Activated CD4-positive, alpha-beta T cell treated with anti-CD3 and anti-CD28 coated beads, Interleukin-2, amount 10 ng/mL, durations not matched to agents 7 days and 5 days (primary cell): ENCODE measurements at places on chromosomes 6 and 20. TPM values are rescaled to one million over a fixed set of nuclear protein-coding genes. Genes with fewer than 3 reads are reported as not detected.

The HLA-DOB gene
- total RNA-seq, result 2.4 TPM

The ADA gene
- total RNA-seq, result 107 TPM

The GSS gene
- total RNA-seq, result 49.1 TPM

The GFOD1 gene
- 2.4 TPM for total RNA-seq

The FAM83C gene
- total RNA-seq, result not detected

The RNF5 gene
- 39.8 TPM for total RNA-seq

The CLPSL2 gene
- not detected for total RNA-seq

The PTCRA gene
- total RNA-seq, result not detected

The PDE10A gene
- not detected for total RNA-seq

The RIPOR2 gene
- total RNA-seq, result 287 TPM

The RARS2 gene
- total RNA-seq, result 24.1 TPM

The FAM209A gene
- total RNA-seq, result 2.7 TPM

The MATN4 gene
- 0.17 TPM for total RNA-seq

The FKBP1C gene
- 0.92 TPM for total RNA-seq

The RIPPLY2 gene
- total RNA-seq, result not detected

The C6orf89 gene
- 58.1 TPM for total RNA-seq
